ENCODE measurements at places on chromosomes 13 and 19.
A peak's percentile ranks its signal among the peaks of the same experiment; 100 is the strongest.

DNA sequence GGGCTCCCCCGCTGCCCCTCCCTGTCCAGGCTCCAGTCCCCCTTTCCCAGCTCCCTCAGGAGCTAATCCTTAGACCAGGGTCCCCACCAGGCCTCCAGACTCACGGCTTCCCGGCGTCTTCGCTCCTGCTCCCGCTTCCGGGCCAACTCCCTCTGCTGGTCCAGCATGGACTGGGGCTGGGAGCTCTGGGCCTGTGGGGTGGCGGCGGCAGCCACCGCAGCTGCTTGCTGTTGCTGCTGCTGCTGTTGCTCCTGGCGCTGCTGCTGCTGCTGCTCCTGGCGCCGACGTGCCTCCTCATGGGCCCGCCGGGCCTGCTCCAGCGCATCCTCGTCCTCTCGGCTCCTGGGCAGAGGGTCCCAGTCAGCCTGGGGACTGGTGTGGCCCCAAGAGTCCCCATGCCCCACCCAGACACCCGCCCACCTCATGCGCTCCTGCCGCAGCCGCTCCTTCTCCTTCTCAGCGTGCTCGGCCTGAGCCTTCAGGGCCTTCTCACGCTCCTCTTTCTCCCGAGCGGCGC is 6.4 kb upstream of the EPHX3 start:
- DNase-seq: no peak

DNA sequence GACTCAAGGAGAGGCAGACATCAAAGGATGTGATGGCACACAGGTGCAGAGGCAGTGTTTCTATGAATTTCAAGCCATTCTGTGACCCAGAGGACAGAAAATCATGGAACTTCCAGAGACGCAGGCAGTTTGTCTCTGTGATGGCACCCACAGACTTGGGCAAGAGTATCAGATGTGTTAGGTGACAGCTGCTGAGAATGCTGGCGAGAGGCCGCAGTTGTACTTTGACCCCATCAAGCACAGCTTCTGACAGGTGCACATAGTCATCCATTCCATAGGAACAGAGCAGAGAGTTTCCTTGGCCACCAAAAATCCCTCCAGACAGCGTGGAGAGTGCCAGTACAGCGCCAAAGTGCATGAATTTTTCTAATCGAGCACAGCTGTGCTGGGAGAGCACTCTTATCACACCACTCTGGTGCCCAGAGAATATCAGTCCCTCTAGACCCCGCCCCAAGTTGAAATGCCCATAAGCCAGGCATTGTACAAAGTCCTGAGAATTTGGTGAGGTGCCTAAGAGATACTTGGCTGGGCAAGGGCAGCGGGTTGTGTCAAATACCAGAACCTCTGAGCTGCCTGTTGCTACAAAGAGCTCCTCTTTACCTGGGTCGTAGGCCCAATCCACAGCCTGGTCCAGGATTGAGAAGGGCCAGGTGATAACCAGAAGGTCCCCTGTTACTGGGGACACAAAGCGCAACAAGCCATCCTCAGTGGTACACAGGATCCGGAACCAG is 12.4 kb downstream of the WDR87 start:
- DNase-seq: no peak

- no peak for DNase-seq
Observed at GRCh38 chr13:59607780-59608233, 555.9 kb downstream of the DIAPH3 start.

DNA sequence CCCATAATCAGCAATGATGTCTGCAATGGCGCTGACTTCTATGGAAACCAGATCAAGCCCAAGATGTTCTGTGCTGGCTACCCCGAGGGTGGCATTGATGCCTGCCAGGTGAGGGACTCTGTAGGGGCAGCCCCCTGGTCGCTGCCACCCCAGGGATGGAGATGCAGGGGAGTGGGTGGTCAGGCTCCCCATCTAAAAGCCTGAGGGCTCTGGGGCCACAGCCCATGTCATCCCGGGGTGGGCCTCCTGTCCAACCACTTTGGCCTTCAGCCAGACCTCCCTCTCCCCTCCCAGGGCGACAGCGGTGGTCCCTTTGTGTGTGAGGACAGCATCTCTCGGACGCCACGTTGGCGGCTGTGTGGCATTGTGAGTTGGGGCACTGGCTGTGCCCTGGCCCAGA is 24.1 kb downstream of the HPN start:
- DNase-seq: no peak

DNA sequence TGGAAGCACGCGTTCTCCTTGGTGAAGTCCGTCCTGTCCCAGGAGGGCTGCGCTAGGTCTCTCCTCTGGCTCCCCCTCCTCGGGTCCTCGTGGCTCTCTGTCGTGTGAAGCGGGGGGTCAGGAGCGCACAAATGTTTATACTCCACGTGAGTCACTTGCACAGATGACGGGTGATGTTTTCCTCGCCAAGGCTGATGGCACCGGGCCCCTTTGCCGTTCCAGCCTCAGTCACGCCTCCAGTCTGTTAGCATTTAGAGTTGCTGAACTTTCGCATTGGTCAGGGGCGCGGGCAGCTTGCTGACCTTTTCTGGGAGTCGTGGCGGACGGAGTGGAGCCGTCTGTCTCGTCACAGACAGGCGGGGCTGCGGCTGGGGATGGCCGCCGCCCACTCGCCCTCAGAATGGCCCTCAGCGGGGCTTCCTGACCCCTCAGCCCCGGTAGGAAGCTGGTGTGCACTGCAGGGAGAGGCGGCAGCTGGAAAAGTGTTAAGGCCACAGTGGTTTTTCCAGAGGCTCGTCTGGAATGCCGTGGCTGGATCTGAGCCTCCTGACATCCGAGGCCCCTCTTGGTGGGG is 13.7 kb downstream of the KLHL26 start:
- DNase-seq: peak; percentile 81

GRCh38 chr13:78611040-78611439 is 7.7 kb upstream of the POU4F1 start:
- DNase-seq: no peak

GRCh38 chr13:32115066-32115465 is 83.5 kb downstream of the FRY start:
- peak; percentile 47 for DNase-seq

- DNase-seq: no peak
Observed at GRCh38 chr13:110217085-110217484, 89.9 kb downstream of the COL4A1 start.

DNA sequence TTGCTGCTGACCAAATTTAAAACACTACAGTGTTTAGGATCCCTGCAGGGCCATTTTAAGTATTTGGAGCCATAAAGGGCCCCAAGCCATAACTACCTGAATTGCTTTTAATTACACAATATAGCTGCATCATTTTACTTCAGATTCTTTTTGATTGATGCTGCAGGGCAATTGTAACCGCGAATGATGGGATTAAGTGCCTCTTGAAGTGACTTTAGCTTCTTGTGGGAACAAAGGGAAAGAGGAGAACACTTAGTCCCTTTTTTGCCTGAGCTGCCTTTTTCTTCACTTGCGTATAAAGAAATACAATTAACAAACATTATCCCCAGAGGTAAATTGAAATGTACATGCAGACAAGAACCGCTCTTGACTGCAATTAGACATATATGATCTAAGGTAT is 228.5 kb downstream of the ZIC5 start:
- no peak for DNase-seq

GRCh38 chr13:36332986-36333385 is 13.2 kb downstream of the SPART start:
- DNase-seq: peak; percentile 65

GRCh38 chr13:99433543-99434075 is 67.7 kb upstream of the TM9SF2 start:
- no peak for DNase-seq

- DNase-seq: no peak
Observed at GRCh38 chr13:74571811-74572210, 437.6 kb upstream of the KLF12 start.

DNA sequence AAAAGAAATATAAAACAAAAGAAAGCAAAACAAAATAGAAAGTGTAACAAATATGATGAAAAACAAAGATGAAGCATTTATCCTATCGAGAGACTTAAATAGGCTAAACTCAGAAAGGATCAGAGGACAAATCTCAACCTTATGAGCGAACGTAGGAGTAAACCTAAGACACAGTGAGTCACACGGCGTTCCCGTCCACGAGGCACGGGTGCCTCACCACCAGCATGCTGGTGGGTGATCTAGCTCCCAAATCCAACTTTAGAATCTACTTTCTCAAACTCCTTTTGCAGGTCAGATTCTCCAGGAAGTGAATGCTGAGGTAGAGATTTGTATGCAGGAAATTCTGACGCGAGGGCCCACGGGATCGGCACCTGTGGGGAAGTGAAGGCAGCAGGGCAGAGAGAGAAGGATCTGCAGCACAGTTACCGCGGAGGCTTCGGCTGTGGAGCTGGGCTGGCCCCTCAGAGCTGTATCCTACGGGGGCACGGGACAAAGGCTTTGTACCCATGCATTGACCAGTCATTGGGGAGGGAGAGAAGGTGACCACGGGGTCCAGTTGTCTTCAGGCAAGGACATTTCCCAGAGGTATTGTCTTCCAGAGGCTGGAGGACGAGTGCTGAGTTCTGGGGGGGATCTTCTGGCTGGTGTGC is 7.5 kb upstream of the MIER2 start:
- no peak for DNase-seq

GRCh38 chr13:42561752-42562467 is 12.0 kb upstream of the TNFSF11 start:
- no peak for DNase-seq

DNA sequence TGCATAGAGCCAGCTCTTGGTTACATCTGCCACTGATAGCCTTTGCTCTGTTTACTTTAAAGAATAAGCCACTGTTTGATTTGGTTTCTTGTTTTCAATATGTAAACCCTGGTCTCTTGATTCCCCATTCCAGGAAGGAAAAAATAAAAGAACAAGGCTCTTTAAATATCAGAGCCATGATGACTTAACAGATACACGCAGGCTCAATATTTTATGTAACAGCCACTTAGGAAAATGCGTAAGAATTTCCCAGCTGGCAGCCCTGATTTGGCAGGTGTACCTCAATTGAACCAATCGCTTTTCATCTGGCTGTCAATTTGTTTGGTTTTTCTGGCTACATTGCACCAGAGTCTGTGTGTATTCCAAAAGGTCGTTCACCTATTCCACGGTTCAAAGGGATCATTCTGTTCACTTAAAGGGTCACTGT is 65.6 kb downstream of the IRS2 start:
- DNase-seq: no peak

- DNase-seq: no peak
Observed at GRCh38 chr13:37775871-37776270, 93.7 kb downstream of the TRPC4 start.

DNA sequence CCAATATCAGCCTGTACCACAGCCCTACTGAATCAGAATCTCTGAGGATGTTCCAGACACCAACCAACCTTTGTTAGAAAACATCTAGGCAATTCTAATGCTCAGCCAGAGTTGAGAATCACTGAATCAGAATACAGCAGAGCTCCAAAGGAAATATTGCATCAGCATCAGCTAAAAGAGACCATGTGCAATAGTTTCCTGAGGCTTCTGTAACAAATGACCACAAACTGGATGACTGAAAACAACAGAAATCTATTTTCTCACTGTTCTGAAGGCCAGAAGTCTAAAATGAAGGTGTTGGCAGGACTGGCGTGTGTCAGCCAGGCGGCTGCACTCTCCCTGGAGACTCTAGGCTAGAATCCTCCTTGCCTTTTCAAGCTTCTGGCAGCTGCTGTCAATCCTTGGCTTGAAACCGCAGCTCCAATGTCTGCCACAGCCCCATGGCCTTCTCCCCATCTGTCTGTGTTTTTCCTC is 1.2 kb upstream of the DCT start:
- no peak for DNase-seq
